Mucosa of descending colon (tissue), 3 donors: ENCODE measurements at places on chromosomes 5 and 9. TPM values are rescaled to one million over a fixed set of nuclear protein-coding genes. Genes with fewer than 3 reads are reported as not detected.

STC2 gene
- total RNA-seq = 0.26 TPM

IL3 gene
- total RNA-seq = not detected

AJM1 gene
- total RNA-seq = 21.6 TPM

SIT1 gene
- total RNA-seq = 1.9 TPM

PCDHGB2 gene
- 5.7 TPM for total RNA-seq

DNA sequence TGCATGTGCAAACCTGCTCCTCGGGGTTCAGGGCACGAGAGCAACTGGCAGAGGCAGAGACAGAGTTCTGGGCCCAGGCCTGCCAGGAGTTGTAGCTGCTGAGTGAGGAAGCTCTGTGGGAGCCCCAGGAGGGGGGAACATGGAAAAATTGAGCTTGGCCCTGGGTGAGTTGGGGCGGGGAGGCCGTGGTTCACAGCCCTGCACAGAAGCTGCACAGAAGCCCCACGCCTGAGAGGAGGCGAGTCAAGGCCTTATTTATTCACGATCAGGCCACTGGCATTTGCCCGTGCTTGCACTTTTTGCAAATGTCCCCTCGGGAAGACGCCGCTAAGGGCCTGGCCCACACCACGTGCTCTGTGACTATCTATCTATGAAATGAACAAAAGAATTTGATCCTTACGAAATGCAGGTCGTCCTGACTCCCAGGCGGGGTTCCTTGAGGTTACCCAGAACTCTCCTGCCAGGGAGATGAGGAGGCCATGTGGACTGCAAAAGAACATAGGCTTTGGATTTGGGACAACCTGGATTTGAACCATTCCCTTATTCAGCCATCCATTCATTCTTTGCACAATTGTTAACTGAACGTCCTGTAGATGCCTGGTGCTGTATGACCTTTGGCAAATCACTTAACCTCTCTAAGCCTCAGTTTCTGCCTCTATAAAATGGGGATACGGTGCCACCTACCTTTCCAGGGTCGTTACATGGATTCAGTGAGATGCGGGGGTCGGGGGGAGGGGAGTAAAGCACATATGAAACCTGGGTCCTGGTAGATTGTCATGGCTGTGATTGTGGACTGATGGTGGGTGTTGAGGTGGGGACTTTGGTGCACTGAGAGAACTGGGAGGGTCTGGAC, 17.9 kb downstream of the COL27A1 start:
- DNase-seq = no peak

DNA sequence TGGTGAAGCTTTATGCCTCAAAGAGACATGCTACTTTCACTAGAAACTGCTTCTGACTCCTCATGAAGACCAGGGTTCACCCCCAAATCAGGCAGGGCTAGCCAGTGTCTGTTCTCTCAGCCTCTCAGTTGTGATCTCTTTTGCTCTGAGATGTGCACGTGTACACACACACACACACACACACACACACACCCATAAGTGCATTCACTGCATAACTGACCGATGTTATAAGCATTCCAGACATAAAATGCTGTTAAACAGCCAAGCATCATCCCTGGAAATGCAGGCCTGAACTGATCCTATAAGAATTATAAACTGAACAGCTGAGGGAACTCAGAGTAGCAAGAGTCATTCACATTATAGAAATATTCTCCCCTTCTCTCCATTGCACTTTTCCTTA, 85.0 kb downstream of the FSTL4 start:
- no peak for DNase-seq

- DNase-seq = peak; percentile 79
These were observed 168.4 kb upstream of the MAP1B start for GRCh38 chr5:71938895-71939294.

- no peak for DNase-seq
These were observed 75.2 kb downstream of the ZNF608 start for GRCh38 chr5:124671193-124671592.

- DNase-seq = no peak
These were observed 54.7 kb downstream of the SH3RF2 start for GRCh38 chr5:145991044-145991575.

DNA sequence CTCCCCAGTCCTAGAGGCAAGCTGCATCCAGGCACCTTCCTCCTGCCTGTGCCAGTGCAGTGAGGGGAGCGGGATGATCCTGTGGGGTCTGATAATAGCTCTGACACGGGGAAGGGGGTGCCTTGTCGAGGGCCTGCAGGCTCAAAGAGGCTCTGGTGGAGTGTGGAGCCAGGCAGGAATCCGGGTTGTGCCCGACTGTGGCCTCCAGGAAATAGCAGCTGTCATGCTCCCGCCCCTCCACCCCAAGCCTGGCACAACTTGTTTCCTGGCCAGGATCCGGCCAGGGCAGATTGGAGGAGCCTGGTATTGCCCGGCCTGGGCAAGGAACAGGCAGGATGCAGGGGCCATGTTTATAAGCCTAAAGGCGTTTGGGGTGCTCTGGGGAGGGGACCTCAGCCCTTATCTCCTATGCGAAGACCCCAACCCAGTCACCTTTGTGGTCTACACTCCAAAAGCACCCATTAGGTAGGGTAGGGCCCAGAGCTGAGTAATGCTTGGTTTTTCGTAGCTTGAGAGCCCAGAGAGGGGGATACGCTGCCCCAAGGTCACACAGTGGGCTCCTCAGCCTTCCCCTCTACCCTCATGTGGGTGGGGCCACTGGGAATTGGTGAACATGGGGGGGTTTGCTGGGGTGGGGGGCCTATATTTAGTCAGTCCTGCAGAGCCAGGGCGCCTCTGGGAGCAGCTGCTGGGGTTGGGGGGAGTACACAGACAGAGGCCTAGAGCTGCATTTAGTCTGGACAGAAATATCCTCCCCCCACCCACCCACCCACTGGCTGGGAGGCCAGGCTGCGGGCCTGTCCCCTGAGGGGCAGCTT, 12.2 kb downstream of the CXXC5 start:
- peak; percentile 86 for DNase-seq

DNA sequence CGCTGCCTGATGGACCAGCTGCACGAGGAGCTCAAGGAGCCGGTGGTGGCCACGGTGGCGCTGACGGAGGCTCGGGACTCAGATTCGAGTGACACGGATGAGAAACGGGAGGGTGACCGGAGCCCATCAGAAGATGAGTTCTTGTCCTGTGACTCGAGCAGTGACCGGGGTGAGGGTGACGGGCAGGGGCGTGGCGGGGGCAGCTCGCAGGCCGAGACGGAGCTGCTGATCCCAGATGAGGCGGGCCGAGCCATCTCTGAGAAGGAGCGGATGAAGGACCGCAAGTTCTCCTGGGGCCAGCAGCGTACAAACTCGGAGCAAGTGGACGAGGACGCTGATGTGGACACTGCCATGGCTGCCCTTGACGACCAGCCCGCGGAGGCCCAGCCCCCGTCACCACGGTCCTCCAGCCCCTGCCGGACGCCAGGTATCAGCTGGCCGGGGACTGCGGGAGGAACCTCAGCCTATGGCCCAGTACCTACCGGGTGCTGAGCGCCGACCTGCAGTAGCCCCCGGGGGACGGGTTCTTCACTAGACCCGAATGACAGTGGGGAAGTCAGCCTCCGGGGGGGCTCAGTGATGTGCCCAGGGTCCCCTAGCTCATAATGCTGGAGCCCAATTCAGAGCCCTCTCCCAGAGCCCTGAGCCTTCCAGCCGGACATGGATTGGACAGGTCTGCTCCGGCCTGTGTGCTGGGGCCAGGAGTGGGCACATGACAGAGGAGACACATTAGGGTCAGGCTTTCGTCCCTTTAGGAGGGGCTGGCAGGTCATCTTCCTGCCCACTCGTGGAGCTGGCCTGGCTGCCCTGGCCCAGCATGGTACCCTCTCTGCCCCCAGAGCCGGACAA, 33.0 kb downstream of the USP20 start:
- DNase-seq = no peak
